ENCODE measurements at places on chromosomes 1 and 21.

DNA sequence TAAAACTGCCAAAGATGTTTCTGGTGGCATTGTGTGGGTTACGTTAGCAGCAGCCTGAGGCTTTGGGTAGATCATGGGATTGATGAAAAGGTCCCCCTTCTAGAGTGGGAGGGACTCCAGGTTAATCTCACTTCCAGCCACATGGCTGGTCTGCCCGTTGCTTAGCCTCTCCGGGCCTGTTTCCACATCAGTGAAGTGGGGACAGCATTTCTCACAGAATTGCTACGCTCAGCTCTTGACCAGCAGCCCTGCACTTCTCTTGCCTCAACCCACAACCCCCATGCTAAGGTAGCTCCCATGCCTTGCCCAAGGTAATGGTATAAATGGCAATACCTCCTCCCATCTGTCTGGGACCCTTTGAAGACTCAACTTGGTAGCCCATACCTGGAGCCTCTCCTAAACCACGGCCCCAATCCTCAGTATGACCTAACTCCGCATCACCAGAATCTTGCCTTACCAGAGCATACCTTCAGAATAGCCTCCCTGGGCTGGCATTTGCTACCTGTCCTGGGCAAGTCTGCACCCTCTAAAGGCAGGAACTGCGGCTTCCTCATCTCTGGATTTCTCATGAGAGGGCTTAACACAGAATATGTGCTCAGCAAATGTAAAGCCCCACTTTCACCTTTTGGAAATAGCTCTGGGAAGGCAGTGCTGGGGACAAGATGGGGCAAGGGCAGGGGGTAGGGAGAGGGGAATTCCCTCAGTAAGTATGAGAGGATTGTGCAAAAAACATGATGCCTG is 10.9 kb upstream of the GUCA2A start:
- DNase-seq = no peak

- DNase-seq = no peak
Observed at GRCh38 chr1:6546326-6546725, 8.0 kb downstream of the NOL9 start.

DNA sequence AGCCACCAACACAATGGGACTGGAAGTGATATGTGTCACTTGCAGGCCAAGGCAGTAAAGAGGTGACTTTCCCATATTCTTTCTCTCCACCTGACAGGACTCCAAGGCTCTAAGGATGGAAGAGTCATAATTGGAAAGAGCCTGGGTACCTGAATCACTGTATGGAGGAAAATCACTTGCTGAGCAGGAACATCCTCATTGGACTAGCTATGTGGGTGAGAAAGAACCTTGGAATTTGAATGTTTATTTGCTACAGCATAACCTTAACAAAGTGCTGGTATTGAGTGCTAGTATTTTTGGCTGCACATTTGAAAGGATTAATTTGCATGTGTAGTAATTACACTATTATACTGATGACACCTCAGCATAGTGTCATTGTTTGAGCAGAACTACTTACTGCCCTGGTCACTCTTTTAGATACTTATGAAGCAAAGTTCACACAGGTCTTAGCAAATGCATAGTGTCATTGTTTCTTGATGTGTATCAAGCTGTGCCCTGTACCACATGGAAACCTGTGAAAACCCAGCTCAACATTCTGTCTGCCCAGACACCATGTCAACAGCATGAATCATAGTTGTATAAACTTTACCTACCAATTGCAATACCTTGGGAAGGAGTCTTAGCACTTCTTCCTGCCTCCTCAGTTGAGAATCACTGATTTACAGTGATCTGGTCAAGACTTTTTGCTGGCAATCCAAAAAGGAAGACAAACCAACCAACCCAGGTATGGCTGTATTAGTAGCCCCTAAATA is 5.1 kb upstream of the S100A10 start:
- DNase-seq = no peak

DNA sequence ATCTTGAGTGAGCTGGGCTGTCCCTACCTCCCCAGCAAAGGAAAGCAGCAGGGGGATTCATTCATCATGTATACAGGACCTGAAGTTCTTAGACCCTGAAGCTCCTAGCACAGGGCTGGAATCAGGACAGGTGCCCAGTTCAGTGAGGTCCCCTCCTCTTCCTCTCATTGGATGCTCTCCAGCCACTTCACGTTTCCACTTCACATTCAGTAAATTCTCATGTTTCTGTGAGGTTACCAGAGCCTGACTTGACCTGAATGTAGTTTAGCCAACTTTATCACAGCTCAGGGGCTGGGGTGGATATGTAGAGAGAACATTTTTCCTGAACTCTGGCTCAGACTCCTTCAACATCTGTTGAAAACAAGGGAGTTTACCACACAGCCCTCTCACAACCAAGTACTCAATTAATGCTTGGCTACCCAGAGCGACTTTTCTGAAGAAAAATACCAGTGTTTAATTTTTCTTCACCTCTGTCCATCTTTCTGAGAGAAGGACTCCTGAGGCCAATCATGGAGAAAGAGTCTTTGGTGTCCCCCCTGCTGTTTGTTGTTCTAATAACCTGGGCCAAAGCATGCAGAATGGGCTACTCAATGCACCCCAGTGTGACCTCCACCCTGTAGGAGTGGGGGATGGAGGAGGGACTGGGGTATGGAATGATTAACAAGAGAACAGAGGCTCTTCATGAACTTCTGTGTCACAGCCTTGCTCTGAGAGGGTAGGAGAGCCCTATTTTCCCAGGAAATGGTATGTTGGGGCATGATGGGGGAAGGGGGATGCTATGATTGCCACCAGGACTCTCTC is 108.3 kb upstream of the FGGY start:
- no peak for DNase-seq

DNA sequence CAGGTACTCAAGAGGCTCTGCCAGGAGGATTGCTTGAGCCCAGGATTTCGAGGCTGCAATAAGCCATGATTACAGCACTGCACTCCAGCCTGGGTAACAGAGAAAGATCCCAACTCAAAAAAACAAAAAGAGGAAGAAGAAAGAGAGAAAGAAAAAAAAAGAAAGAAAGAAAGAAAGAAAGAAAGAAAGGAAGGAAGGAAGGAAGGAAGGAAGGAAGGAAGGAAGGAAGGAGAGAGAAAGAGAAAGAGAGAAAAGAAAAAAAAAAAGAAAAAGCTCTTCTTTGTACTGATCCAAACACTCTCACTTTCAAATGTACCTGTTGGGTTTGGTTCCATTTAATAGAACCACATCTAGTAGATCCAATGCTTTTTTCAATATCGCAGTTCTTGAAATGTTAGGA is 11.8 kb downstream of the BATF3 start:
- no peak for DNase-seq

GRCh38 chr1:160575112-160575664 is 4.1 kb downstream of the CD84 start:
- no peak for DNase-seq

DNA sequence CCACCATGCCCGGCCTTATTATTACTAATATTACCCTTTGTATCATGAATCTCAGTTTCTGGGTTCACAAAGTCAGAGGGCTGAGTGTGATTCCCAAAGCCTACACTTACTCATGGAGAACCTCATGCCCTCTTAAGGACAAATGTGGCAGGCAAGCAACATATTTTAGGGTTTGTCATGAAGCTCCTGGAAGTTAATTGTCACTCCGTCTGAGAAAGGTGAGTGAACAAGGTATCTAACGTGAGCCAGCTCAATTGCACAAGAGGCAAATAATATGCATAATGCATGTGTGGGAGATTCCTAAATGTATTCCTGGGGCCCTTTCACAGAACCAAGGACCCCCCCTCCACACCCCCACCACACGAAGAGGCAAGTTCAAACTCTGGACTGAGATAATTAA is 10.1 kb upstream of the TIAM1 start:
- no peak for DNase-seq

- DNase-seq = no peak
Observed at GRCh38 chr1:90347366-90347765, 352.5 kb downstream of the ZNF326 start.

DNA sequence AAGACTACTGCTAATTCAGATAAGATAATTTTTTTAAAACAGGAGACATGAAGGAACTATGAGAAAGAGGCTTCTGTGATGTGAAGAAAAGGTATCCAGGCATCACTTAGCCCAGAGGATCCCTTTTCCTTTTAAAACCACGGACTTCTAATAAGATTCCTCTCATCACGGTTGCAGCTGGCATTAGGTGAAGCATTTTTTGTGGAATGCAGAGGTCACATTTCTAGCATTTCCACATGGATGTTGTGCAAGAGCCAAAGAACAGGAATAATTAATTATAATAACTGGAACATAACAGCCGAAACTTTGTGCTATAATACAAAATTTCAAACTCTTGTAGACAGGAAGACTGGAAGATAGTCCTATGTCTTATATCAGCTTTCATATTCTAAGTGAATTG is 27.6 kb downstream of the CYP2J2 start:
- DNase-seq = no peak

- no peak for DNase-seq
Observed at GRCh38 chr1:36238433-36238832, 14.2 kb downstream of the THRAP3 start.

DNA sequence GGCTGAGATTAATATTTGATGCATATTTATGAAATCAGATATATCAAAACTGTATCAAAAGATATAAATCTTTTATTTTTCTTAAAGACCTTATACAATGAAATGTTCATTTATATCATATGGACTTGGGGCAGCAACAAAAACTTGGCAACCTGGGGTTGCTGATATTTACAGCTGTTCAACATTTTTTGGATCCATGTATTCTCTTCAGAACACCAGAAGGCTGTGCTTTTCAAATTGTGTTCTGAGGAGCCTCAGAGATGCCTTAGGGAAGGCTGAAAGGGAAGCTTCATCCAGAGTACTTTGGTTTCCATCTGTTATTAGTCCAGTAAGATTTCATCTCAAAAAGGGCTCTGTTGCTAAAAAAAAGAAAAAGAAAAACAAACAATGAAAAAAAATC is 94.8 kb downstream of the DISC1 start:
- no peak for DNase-seq

GRCh38 chr1:51301152-51301843 is 29.1 kb downstream of the TTC39A start:
- no peak for DNase-seq

- DNase-seq = no peak
Observed at GRCh38 chr1:30881319-30882181, 27.0 kb downstream of the SDC3 start.

GRCh38 chr1:157993147-157993917 is at the start of gene KIRREL1:
Gene KIRREL1 (plus strand): TSS chr1:157993645. CDS start chr1:157993677, 32 bp downstream.
- no peak for DNase-seq

DNA sequence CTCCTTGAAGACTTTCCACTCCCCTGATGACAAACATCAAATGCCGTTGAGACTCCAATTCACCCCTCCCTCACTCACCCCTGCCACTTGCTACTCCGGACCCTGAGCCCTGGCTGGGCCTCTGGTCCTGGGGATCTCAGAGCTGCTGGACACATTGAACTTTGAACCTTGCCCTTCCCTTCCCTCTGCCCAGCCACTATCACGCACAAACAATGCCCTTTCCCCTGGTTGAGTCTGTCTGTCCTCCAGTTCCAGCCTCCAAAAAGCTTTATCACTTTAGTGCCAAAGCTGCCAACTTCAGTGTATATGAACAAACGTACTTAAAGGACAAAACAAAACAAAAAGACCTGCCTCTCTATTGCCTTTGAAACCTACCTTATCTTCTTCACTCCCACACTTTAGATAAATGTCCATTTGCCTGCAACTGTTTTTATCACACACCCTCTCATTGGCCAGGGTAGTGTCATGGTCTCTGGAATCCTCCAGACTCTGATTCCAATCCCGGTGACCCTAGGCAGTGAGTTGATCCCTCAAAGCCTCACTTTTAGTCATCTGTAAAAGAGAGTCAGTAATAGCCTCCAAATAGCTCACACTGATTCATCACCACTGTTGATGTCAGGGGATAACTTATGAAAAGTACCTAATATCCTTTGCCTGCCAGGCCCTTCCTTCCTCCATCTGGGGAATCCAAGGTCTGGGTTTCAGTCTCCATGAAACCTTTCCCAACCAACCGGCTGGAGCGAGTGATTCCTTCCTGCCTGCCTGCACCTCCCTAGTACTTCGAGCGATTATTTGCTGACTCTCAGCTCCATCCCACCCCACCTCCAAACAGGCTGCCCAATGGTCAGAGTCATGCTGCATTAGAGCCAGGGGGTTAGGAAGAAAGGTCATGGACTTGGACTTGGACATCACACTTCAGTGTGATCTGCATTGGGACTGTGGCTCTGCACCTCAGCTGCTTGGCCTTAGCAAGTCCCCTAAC is 15.9 kb upstream of the SPOCD1 start:
- DNase-seq = no peak

DNA sequence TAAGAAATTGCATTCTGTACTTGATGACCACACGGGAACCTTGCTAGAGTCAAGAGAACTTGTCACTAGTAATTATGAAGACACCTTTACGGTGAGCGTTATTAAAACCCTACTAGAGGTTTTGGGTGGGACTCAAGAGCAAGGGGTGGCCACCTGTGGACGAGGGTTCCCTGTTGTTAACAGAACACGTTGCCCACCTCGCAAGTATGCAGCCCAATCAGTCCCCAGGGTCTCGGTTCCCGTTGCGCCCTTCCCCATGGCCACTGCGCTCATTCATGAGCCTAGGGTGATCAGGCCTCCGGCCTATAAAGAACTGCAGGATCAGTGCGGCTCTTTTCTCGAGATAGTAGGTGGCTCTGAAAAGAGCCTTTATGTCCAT is 30.2 kb upstream of the RNF187 start:
- DNase-seq = no peak

- no peak for DNase-seq
Observed at GRCh38 chr1:46516200-46516950, 26.7 kb downstream of the DMBX1 start.

DNA sequence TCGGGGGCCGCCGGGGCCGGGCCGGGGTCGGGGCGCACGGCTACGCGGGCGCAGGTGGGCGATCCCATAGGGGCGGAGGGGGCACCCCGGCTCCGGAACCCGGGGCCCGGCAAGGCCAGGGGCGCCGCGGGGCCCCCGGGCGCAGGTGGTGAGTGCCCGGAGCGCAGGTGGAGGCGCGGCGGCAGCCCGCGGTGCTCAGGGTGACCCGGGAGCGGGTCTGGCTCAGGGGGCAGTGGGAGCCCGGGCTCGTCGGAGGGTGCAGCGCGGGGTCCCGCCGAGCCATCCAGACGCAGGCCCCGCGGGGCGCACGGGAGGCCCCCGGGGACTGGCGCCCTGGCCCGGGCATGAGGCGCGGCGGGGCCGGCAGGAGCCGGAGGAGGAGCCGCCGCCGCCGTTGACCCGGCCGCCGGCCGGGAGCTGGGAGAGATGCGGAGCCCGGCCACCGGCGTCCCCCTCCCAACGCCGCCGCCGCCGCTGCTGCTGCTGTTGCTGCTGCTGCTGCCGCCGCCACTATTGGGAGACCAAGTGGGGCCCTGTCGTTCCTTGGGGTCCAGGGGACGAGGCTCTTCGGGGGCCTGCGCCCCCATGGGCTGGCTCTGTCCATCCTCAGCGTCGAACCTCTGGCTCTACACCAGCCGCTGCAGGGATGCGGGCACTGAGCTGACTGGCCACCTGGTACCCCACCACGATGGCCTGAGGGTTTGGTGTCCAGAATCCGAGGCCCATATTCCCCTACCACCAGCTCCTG is 489 bp downstream of the CELSR2 start:
- DNase-seq = no peak

- DNase-seq = no peak
Observed at GRCh38 chr1:71557138-71557537, 476.3 kb upstream of the ZRANB2 start.

DNA sequence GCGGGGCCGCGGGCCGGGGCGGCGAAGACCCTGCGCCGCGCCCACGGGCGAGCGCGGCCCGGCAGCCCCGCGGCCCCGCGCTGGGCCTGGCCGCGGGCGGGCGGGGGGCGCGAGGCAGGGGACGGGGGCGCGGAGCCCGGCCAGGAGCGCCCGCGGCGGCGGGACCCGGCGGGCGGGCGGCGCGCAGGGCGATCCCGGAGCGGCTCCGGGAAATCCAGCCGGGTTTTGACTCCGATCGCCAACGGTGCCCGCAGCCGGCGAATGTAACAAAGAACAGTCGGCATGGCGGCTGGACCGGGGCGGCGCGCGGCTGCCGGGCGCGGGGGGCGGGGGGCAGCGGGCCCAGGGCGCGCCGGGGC is 334 bp downstream of the PRDM15 start:
- DNase-seq = peak; percentile 72

All from activated T-cell treated with anti-CD3 and anti-CD28 coated beads for 24 hours (primary cell).